H1 (cell line): ENCODE measurements at places on chromosomes 2 and 18. TPM values are rescaled to one million over a fixed set of nuclear protein-coding genes. Genes with fewer than 3 reads are reported as not detected.

GRCh38 chr18:13577091-13577697 lies 149.2 kb downstream of the FAM210A start:
- no peak for DNase-seq
- H3K4me1 ChIP-seq, result no peaks in the 10 kb centered on the region
- no peak overlapping the region for H3K27ac ChIP-seq

- H3K27me3 ChIP-seq, result no peaks in the 10 kb centered on the region
- no peak overlapping the region for H3K4me3 ChIP-seq
- H3K27ac ChIP-seq, result no peak overlapping the region
- no peaks in the 10 kb centered on the region for H3K36me3 ChIP-seq
- no peaks in the 10 kb centered on the region for H3K4me1 ChIP-seq
- no peak for DNase-seq
Observed at GRCh38 chr2:46921676-46922448, 6.3 kb upstream of the MCFD2 start.

- no peak overlapping the region for H3K27ac ChIP-seq
- H3K4me3 ChIP-seq, result peak overlapping the region; percentile 75
- peak; percentile 80 for DNase-seq
- peaks cover 4% of the 10 kb centered on the region; the same call in 1 of the 2 replicates for H3K36me3 ChIP-seq
- H3K4me1 ChIP-seq, result peaks cover 8% of the 10 kb centered on the region
Observed at GRCh38 chr2:105746177-105747080, 1.7 kb downstream of the NCK2 start.

DNA sequence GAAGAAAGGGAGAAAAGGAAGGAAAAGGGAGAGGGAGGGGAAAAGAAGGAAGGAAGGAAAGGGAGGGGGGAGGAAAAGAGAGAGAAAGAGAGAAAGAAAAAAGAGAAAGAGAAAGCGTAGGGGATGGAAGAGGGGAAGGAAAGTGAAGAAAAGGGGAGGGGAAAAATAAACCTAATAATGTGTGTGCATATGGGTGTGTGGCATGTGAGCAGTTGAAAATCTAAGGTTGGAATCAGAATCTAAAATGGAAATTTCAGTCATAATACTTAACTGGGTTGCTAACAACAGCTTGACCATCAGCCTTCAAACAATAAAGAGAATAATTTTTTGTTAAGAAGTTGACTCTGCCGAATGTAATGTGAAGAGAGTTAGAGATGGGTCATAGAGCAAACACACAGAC lies 407.9 kb upstream of the SLC14A2 start:
- no peaks in the 10 kb centered on the region for H3K36me3 ChIP-seq
- H3K4me3 ChIP-seq, result no peak overlapping the region
- H3K27ac ChIP-seq, result no peak overlapping the region
- no peaks in the 10 kb centered on the region for H3K27me3 ChIP-seq
- no peak for DNase-seq

GRCh38 chr2:9336241-9336575 lies 87.1 kb downstream of the ITGB1BP1 start:
- H3K27me3 ChIP-seq, result no peaks in the 10 kb centered on the region
- DNase-seq, result no peak
- H3K4me3 ChIP-seq, result no peak overlapping the region
- H3K27ac ChIP-seq, result no peak overlapping the region
- no peaks in the 10 kb centered on the region for H3K36me3 ChIP-seq

GRCh38 chr18:40292985-40293710 lies 1661.9 kb upstream of the PIK3C3 start:
- no peaks in the 10 kb centered on the region for H3K4me1 ChIP-seq
- no peak for DNase-seq
- H3K4me3 ChIP-seq, result no peak overlapping the region
- no peaks in the 10 kb centered on the region for H3K27me3 ChIP-seq
- H3K36me3 ChIP-seq, result no peaks in the 10 kb centered on the region

GRCh38 chr2:137937778-137938177 lies 26.5 kb upstream of the HNMT start:
- no peaks in the 10 kb centered on the region for H3K36me3 ChIP-seq
- H3K27ac ChIP-seq, result no peak overlapping the region
- H3K4me1 ChIP-seq, result no peaks in the 10 kb centered on the region
- no peaks in the 10 kb centered on the region for H3K27me3 ChIP-seq
- no peak for DNase-seq

DNA sequence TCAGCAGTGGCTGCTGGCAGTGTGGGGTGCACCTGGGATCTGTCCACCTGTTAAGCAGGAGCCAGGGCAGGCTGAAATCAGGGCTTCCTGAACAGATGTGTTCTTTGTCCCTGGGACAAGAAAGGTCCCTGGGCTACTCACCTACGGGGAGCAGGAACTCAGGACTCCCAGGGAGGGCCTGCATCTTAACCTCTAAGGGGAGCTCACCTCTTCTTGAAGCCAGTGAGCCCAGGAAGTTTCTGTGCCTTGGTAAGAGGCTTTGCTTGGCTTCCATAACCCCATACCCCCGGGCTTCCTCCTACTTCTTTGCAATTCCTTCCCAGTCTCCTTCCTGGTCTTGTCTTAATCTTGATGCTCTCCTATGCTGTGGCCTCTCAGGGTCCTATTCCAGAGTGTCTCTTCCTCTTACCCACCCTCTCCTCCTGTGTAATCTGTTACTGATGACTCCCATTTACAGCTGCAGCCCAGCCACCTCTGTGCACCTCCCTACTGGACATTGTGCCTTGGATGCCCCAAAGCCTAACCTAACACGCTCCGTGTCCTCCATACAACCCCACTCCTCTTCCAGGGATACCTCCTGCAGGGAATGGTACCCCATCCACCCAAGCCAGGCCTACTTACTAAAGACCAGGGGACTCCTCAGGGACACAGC lies 55.7 kb upstream of the MAPRE3 start:
- H3K27me3 ChIP-seq, result no peaks in the 10 kb centered on the region
- peaks cover 23% of the 10 kb centered on the region for H3K4me1 ChIP-seq
- H3K27ac ChIP-seq, result no peak overlapping the region
- no peak for DNase-seq

GRCh38 chr2:191803007-191803406 lies 43.9 kb downstream of the CAVIN2 start:
- H3K27me3 ChIP-seq, result no peaks in the 10 kb centered on the region
- no peak for DNase-seq
- H3K4me1 ChIP-seq, result no peaks in the 10 kb centered on the region
- no peak overlapping the region for H3K4me3 ChIP-seq
- H3K27ac ChIP-seq, result no peak overlapping the region

GRCh38 chr2:181787310-181788048 lies 104.1 kb upstream of the ITPRID2 start:
- no peak overlapping the region for H3K27ac ChIP-seq
- H3K4me3 ChIP-seq, result no peak overlapping the region
- H3K4me1 ChIP-seq, result no peaks in the 10 kb centered on the region
- no peaks in the 10 kb centered on the region for H3K27me3 ChIP-seq
- DNase-seq, result no peak

DNA sequence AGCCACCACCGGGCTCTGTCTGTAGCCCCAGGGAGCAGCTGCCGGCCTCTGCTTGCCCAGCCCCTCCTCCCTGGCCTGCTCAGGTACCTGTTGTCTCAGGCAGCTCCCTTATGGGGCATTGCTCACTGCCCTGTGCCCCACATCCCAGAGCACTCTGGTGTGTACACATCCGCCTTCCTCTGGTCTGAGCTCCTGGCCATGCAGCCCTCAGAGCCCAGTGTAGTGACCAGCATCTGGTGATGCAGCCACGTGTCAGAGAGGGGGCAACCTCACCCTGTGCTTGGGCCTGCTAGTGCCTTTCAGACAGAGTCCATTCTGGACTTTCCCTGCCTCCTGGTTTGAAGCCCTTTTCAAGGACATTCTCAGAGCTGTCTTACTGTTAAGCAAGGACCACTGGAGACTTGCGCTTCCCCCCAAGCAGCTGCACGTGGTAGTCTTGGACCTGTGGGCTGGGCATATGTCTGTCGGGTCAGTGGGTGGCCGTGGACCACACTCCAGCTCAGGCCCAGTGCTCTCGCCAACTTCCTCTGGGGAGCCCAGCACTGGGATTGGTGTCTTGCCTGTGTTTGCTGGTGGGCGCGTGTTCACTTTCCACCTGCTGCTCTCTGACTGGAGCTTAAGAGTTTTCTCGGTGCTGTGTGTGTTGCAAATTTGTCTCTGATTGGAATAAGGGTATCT lies 30.7 kb downstream of the DGKD start:
- no peak overlapping the region for H3K4me3 ChIP-seq
- peaks cover 6% of the 10 kb centered on the region for H3K4me1 ChIP-seq
- no peaks in the 10 kb centered on the region for H3K36me3 ChIP-seq
- DNase-seq, result no peak
- no peak overlapping the region for H3K27ac ChIP-seq
- H3K27me3 ChIP-seq, result no peaks in the 10 kb centered on the region

GRCh38 chr2:20468549-20469500 lies 22.0 kb downstream of the RHOB start:
- no peak overlapping the region for H3K27ac ChIP-seq
- H3K4me3 ChIP-seq, result no peak overlapping the region
- H3K4me1 ChIP-seq, result no peaks in the 10 kb centered on the region

DNA sequence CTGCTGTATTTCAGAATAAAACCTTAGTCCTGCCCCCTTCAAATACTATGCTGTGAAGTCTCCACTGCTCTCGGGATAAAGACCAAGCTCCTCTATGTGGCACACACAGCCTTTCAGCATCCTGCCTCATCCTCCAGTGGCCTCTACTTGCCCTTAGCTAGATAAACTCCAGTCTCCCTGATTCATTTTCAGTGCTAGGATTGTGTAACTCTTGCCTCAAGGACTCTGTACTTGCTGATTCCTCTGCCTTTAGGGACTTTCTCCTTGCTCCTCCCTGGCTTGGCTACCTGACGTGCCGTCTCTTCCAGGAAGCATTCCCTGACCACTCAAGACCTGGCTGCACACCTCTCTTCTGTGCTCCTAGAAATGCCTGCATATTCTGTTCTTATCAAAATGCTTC lies 416.7 kb downstream of the MTX2 start:
- H3K4me1 ChIP-seq, result no peaks in the 10 kb centered on the region
- H3K27me3 ChIP-seq, result no peaks in the 10 kb centered on the region
- no peak overlapping the region for H3K27ac ChIP-seq
- H3K36me3 ChIP-seq, result no peaks in the 10 kb centered on the region
- no peak overlapping the region for H3K4me3 ChIP-seq
- no peak for DNase-seq

DNA sequence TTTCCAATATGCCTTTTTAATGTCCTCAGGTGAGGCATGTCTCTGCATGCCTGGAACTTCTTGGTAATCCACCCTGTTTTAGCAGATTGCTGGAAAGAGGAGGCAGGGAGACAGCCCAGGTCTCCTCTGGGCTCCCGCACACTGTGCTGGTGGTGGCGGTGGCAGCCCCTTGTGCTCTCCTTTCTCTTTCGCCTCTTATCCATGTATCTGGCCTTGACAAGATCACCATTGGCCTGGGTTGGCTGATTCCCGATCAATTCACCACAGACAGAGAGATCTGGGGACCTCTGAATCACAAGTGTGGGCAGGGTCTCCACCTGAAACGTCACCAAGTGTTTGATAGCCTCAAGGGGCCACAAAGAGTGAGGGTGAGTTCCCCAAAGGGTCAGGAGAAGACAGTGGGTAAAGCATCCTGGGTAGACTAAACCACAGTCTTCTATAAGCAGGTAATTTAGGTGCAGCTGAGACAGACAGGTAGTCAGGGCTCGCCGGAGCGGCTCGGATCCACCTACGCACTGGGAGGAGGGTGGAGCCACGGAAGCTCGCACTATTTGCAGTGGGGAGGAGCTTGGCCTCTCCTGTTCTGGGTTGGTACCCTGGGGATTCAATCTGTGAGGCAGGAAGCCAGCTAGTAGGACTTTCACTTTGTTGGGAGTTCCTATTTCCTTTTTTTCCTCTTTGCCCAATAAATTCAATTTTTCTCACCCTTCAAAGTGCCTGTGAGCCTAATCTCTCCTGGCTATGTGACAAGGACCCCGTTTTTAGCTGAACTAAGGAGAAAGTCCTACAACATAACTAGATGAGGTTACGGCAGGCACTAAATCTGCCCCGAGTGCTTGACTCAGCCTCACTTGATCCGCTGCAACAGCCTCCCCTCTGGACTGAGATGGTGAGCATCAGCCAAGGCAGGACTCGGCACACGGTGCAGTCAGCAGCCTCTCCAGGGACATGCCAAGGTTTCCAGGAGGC lies 57.6 kb downstream of the SLC4A3 start:
- DNase-seq, result peak; percentile 73
- no peaks in the 10 kb centered on the region for H3K27me3 ChIP-seq
- peaks cover 3% of the 10 kb centered on the region for H3K4me1 ChIP-seq
- no peaks in the 10 kb centered on the region for H3K36me3 ChIP-seq
- H3K4me3 ChIP-seq, result no peak overlapping the region
- H3K27ac ChIP-seq, result peak overlapping the region; percentile 66; the same call in 1 of the 2 replicates

- H3K27me3 ChIP-seq, result no peaks in the 10 kb centered on the region
- no peak for DNase-seq
- H3K36me3 ChIP-seq, result no peaks in the 10 kb centered on the region
- H3K27ac ChIP-seq, result no peak overlapping the region
- no peak overlapping the region for H3K4me3 ChIP-seq
Observed at GRCh38 chr18:12046751-12047335, 46.8 kb upstream of the ANKRD62 start.

GRCh38 chr18:42574871-42575270 lies 540.6 kb downstream of the RIT2 start:
- no peaks in the 10 kb centered on the region for H3K36me3 ChIP-seq
- no peaks in the 10 kb centered on the region for H3K4me1 ChIP-seq
- no peak overlapping the region for H3K4me3 ChIP-seq
- H3K27me3 ChIP-seq, result no peaks in the 10 kb centered on the region

DNA sequence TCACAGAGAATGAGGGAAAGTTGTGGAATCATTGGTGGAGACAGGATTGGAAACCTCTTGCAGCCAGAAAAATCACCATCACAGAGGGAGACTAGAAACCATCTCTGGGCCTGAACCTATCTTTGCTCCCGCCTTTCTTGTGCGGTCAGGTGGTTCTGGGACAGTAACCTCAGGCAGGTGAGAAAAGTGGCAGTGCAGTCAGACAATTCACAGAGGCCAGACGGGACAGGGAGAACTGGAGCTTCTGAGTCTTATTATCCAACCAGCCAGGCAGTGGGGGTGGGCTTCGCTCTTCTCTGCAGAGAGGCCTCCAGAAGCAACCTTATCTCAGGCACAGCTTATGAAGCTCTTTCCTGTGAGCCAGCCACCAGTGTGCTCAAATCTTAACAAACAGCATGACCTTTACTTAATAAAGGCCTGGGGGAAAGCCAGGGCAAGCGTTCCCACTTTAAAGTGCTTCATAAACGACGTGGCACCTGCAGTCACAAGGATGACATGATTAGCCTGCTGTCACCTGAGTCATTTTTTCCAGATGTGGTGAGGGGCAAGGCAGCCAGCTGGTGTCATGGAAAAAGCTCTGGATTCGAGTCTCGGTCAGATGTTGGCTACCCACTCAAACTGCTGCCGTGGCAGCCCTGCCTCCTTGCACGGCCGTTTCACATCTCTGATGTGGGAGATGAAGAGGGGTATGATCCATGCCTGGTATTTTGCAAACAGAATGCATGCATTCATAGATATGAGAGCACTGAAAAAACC lies 109.7 kb downstream of the B3GNT2 start:
- peaks cover 21% of the 10 kb centered on the region for H3K4me1 ChIP-seq
- H3K4me3 ChIP-seq, result no peak overlapping the region
- no peaks in the 10 kb centered on the region for H3K27me3 ChIP-seq

The BOD1L2 gene
- total RNA-seq, result not detected in 2 replicates

The MBD1 gene
- 39.5 and 41.6 TPM in 2 replicates for total RNA-seq

The MYO5B gene
- total RNA-seq, result 6.4 and 6.9 TPM in 2 replicates

The MBP gene
- total RNA-seq, result 19.2 and 19.3 TPM in 2 replicates

The POTEF gene
- 0.15 and 0.24 TPM in 2 replicates for total RNA-seq

The PPM1G gene
- total RNA-seq, result 201 and 203 TPM in 2 replicates

The CCDC141 gene
- 21.4 and 21.6 TPM in 2 replicates for total RNA-seq

The FOXD4L1 gene
- total RNA-seq, result not detected in 2 replicates

The CD8B2 gene
- not detected in 2 replicates for total RNA-seq

The TCF7L1 gene
- total RNA-seq, result 108 and 110 TPM in 2 replicates
